NCI-H526 (cell line): ENCODE measurements at places on chromosomes 4 and X.
A peak's percentile ranks its signal among the peaks of the same experiment; 100 is the strongest.

GRCh38 chrX:20459410-20460350 is 193.0 kb upstream of the RPS6KA3 start:
- DNase-seq: no peak

DNA sequence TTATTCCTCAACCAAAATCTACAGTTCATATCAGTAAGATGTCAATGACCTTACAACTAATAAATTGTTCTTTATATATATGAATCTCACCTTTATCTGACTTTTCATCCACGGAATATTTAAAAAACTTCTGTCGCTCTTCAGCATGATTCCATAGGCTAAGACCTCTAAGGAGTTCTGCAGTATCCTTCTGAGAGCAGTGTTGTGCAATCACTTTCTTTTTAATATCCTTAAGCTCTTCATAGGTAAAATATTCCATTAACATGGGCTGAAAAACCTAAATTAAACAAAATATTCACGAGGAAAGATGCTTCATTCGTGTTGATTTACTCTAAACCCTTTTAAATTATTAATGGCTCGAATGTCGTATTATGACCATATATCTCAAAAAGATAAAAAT is 16.7 kb downstream of the FBXL5 start:
- no peak for DNase-seq

DNA sequence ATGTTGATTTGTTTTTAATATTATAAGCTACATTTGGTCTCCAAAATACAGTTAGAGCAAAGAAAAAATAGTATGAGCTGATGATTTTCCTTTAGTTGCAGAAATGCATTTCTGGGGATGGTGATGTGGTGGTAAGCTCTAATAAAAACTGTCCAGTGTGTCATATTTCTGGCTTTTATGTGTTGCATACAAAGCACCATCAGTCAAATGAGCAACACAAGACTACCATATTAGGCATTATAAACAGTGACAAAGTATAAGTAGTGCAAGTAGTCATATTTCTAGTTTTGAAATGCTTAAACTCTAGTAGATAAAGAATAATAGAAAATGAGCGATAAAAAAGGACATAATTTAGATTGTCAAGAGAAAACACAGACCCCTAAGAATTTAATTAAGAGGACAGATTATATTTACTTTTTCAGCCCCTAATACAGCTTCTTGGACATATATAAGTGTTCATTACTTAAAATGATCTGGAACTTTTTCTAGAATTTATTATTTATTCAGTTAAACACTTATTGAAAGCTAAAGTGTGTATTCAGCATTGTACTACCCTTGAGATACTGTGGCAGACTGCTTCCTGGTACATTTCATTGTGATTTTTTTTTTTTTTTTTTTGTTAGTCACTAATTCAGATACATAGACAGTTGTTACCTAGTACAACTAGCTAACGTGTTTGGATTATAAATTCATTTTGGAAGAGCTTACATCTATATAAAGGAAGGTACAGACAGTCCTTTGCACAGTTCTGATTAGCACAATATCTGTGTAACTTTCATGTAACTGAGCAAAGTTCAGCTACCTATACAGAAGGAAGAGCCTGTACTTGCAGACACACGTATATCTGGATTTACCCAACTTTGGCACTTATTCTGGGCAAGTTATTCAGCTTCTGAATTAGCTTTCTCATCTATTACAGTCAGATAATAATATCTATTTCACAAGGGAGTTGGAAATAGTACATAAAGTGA is 22.3 kb downstream of the RAP1GDS1 start:
- DNase-seq: no peak

DNA sequence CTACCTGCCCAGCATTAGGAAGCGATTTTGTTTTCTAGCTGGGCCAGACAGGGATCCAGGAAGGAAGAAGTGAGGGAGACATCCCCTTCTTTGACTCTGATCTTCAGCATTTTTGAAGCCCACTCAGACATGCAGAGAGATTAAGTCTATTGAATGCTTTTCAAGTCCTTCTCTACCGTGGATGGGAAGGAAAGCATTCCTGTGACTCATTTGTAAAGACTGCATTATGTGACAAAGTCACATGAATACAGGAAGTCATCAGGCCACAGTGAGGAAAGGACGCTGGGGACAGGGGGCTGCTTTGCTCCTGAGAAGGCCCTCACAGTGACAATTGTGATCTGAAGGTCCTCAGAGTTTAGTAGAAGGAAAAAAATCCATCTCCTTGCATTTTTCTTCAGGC is 67.4 kb upstream of the GBA3 start:
- no peak for DNase-seq

- DNase-seq: no peak
These were observed 163.3 kb upstream of the RBPJ start for GRCh38 chr4:26157541-26157940.

- DNase-seq: no peak
These were observed 66.3 kb downstream of the ABLIM2 start for GRCh38 chr4:8092282-8092681.

- DNase-seq: no peak
These were observed 12.8 kb upstream of the LIMCH1 start for GRCh38 chr4:41525129-41525528.

DNA sequence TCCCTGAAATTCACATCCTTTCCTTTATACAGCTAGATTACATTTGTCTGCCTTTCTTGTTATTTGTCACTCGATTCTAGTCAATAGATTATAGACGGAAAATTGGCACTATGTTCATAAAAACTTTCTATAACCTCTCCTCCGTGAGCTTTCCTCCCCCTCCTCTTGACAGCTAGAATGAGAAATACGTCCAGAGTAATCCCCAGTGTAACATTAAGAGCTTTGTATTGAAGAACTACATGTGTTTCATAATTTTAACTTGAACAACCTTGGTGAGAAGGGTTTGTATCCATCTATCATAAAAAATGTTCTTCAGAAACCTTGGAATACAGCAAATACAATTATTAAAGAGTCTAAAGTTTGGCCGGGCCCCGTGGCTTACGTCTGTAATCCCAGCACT is 1707.4 kb downstream of the PCDH7 start:
- DNase-seq: no peak

GRCh38 chr4:96599752-96600151 is 759.9 kb downstream of the PDHA2 start:
- no peak for DNase-seq

DNA sequence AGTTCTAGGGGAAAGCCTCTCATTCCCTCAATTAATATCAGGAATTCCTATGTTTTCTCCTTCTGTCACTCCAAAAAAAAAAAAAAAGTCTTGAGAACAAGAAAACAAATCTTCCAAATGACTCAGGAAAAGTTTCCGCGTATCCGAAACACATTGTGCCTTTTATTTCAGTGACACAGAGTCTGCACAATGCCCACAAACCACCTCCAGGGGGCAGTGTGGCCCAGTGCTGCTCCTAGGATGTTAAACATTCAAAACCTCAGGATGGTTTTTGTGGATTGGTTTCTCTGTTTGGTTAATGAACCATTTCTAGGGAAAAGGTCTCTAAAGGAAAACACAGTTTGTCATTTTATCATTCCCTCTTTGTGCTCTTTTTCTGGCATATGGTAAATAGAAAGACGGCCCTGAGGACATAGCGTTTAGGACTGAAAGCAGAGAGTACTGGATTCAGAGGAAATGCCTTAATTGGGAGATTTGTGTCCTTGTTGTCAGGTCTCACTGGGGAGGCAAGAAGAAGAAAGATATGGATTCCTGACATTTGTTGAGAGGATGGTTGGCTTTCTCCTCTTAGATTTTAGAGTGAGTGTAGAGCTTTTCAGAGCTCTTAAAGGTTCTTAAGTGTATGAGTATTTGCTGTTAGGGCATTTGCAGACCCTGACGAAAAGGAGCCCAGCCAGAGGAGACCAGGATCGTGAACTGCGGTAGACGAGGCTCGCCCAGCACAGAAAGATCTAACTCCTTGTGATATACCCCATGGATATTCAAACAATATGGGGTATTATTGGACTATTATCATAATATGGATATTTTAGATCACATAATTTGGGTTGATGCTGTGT is 65.7 kb upstream of the MAP9 start:
- DNase-seq: peak; percentile 77

GRCh38 chrX:41317477-41318208 is 16.3 kb upstream of the DDX3X start:
- DNase-seq: no peak

DNA sequence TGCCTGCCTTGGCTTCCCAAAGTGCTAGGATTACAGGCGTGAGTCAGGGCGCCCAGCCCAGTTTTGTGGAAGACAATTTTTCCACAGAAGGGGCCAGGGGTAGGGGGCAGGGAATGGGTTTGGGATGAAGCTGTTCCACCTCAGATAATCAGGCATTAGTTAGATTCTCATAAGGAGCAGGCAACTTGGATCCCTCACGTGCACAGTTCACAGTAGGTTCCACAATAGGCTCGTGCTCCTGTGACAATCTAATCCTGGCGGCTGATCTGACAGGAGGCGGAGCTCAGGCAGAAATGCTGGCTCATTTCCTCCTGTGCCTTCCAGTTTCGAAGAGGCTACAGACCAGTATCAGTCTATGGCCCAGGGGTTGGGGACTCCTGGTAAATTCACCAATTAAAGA is 491.6 kb upstream of the AADAT start:
- no peak for DNase-seq

DNA sequence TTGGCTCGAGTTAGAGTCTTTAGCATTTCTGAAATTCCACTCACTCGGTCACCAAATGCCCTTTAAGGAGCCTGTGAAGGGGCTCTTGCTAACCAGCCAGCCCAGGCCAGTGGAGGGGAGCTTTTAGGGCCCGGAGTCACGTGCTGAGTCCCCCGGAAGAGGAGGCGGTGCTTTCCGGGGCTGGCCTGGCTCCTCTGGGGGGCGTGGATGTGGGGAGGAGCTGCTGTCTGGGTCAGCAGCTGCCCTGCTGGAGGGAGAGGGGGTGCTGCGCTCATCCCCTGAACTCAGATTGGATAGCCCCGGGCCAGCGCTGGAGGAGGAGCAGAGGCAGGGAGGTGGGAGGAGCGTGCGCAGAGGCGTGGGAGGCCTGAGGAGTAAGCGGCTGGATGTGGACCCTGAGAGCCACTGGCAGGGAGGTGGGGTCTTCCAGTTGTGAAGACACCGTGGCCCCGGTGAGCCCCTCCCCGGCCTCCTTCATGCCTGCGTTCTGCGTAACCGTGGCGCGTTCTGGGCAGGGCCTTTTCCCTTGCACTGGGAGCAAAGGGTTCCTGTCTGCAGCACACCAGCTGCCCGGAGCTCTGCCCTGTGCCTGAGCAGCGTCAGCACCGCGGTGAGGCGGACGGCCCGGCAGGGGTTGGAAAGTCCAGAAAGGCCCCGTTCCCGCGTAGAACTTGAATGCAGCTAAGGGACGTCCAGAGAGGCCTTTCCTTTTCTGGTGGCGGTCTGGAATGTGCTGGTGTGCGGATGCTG is 19.7 kb downstream of the MAEA start:
- DNase-seq: peak; percentile 32
